Thyroid gland (tissue), 4 donors: ENCODE measurements at places on chromosomes 2 and 18.

GRCh38 chr2:190641469-190641868 lies 7.4 kb upstream of the NAB1 start:
- no peak for DNase-seq

GRCh38 chr2:236689981-236690380 lies 120.4 kb downstream of the ACKR3 start:
- DNase-seq: no peak

- DNase-seq: no peak
Measured at GRCh38 chr2:65231892-65232477, 4.4 kb downstream of the ACTR2 start.

- no peak for DNase-seq
Measured at GRCh38 chr2:70921839-70922234, 13.9 kb upstream of the ATP6V1B1 start.

GRCh38 chr2:223082706-223083105 lies 30.7 kb downstream of the KCNE4 start:
- no peak for DNase-seq

- no peak for DNase-seq
Measured at GRCh38 chr2:48471048-48471474, 58.9 kb upstream of the STON1 start.

GRCh38 chr18:44548291-44549221 lies 132.1 kb upstream of the SETBP1 start:
- DNase-seq: no peak

DNA sequence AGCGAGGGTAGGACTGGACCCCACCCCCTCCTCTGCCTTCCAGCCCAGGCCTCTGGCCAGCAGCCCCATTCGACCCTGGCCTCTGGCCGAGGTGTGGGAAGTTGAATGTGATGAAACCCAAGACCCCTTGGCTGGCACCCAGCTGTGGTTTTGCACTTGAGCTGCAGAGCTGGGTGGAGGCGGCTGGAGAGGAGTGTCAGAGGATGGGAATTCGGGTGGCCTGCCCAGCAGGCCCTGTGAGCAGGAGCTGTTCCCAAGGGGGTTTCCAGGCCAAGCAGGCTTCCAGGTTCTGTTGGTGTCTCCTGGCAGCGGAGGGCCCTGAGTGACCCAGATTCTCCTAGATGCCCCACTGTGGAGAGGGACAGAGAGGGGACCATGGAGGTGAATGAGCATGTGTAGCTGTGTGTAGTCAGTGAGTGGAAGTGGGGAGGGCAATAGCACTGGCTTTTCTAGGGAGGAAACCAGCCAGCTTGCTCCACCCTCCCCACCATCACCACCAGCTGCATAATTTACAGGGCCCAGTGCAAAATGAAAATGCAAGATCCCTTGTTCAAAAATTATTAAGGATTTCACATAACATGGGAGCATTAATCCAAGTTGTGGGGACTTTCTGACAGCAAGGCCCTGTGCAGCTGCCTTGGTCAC lies 172.2 kb upstream of the HAAO start:
- peak; percentile 39 for DNase-seq

DNA sequence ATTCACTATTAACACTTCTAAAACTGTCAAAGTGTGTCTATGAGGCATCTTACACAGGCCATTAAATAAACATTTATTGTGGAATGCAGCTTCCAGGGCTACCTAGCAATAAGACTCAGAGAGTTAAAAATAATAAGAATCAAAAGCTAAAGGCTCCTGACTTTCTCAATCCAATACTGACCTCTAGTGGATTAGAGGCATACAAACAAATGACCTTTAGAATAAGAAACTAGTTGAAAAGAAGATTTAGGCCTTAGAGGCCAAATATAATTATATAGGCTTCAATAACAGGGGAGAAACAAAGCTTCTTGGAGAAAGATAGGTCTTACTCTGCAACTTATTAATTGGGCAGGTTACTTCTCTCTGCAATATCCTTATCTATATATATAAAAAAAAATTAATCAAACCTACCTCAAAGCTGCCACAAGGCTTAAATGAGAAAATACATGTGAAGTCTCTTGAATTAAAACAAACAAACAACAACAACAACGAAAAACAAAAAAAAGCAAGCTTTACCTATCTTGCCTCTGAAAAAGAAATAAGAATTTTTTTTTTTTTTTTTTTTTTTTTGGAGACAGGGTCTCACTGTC lies 246.1 kb downstream of the EXOC6B start:
- DNase-seq: no peak

DNA sequence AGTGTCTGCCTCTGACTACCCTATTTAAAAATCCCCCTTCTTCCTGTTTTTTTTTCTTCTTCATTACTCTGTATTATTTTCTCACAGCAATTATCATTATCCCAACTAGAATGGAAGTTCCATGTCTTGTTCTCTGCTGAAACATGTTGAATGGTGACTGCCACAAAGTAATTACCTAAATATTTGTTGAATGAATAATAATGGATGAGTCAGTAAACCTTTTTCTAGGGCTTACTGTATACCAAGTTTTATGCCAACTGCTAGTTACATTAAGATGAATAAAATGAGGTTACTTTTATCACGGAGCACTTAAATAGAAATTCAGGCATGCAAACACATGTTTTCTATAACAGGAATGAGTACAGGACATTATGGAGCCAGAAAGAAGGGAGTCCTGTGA lies 490.6 kb downstream of the THSD7B start:
- DNase-seq: no peak

DNA sequence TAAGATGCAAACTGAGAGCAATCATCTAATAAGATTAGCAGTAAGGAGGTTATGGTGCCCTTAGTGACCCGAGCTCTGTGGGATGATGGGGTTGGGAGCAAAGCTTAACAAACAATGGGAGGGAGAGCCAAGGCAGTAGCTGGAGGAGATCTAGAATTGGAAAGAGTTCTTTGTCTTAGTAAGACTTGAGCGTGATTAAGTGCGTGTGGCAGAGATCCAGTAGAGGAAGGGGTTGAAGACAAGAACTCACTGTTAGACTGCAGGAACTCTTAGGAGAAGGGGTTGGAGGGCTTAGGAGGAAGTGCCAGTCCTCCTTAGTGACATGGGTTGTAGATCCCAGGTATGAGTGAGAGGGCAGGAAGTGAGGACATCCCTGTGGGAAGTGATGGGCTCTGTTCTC lies 184.7 kb downstream of the GFPT1 start:
- no peak for DNase-seq

DNA sequence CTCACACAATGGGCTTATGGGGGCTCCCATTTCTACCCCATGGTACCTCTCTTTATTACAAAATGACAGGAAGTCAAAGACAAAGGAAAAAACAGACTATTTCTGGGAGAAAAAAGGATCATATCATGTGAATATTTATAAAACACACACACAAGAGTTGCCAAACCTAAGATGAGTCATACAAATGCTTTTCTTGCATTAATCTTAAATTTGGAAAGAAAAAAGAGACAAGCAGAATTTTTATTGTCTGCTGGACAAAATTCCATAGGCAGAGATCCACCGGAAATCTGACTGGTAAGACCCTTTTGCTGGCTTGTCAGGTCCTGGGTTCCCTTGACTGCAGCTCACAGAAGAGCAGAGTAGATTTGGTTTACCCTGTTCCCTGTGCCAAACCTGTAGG lies 1732.3 kb upstream of the PIK3C3 start:
- DNase-seq: no peak

GRCh38 chr18:55013086-55013485 lies 53.8 kb upstream of the CCDC68 start:
- DNase-seq: no peak

DNA sequence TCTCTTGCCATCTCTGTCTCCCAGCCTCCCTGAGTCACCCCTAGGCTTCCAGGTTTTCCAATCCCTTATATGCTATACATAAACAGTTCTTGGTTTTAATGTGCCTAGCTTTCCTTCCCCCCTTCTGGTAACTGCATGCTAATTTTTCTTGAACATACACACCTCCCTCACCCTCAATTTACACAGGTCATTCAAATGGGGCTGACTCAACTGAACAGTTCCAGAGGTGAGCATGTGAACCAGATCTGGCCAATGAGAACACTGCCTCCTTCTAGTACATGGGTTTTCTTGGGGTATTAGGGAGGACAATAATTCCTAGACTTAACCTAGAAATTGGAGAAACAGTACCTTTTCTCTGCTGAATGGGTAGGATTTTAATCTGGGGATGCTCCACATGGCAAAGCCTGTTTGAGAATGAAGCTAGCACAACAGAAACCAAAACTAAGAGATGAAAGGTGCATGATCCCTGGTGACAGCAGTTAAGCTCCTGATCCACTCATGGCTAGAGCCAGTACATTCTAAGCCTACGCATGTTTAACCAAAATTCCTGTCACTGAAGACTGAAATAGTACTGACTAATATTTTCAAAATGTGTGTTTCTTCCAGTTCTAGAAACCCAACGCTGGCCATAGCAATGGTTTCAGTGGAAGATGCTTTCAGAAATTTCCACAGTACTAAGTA lies 11.8 kb downstream of the SLC25A12 start:
- DNase-seq: no peak

GRCh38 chr2:232628466-232629128 lies 4.8 kb upstream of the EFHD1 start:
- no peak for DNase-seq

DNA sequence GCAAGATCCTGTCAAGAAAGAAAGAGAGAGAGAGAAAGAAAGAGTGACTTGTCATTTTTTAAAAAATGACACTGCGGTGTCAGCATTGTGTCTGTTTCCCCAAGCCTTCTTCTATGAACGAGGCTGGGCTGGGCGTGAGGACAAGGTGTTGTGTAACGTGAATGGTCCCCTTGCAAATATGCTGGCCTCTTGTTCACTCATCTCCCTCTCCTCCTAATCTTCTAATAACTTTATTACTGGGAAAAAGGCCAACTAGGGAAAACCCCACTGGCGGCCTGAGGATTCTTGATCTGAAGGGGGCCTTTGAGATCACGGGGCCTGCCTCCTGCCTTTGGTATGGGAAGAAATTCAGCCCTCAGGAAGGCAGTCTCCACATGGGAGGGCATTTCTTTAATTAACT lies 163.1 kb downstream of the MIB1 start:
- DNase-seq: no peak

- DNase-seq: no peak
Measured at GRCh38 chr2:64904413-64905329, 84.5 kb upstream of the SLC1A4 start.
